Peyer's patch (tissue), 4 donors: ENCODE measurements at places on chromosomes 4 and X. TPM values are rescaled to one million over a fixed set of nuclear protein-coding genes. Genes with fewer than 3 reads are reported as not detected.

Gene MID1
- total RNA-seq, result 40.4 TPM

Gene GYPA
- total RNA-seq, result not detected

Gene ZNF711
- total RNA-seq, result 13.2 TPM

Gene TECRL
- not detected for total RNA-seq

Gene MAGEA9B
- not detected for total RNA-seq

Gene GPRASP2
- 1.7 TPM for total RNA-seq

Gene TMPRSS11F
- total RNA-seq, result not detected

Gene SPATA18
- 4.1 TPM for total RNA-seq

Gene UGT2B15
- total RNA-seq, result not detected

DNA sequence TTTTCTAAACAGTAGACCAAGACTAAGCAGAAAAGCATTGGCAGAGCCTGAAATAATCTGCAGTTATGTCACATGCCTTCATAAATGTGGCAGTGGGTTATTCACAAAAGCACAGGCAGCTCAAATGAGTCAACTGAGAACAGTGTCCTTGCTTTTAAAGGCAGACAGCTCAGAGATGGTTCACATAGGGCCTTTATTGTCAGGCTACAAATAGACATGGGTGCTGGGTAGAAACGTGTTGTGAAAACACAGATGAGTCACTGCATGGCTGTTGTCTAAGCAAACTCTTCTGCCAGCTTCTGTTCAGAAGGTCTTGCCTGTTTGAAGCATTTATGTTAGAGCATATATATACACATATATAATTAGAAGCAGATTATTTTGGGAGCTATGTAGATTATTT is 118.0 kb downstream of the SLC4A4 start:
- no peaks in the 10 kb centered on the region for H3K36me3 ChIP-seq
- no peak for DNase-seq
- H3K27ac ChIP-seq, result no peak overlapping the region
- H3K4me1 ChIP-seq, result no peaks in the 10 kb centered on the region
- no peak overlapping the region for H3K4me3 ChIP-seq
- H3K27me3 ChIP-seq, result no peaks in the 10 kb centered on the region

GRCh38 chrX:372856-373640 is 13.7 kb downstream of the PPP2R3B start:
- H3K27ac ChIP-seq, result no peak overlapping the region
- H3K4me3 ChIP-seq, result peak overlapping the region; percentile 27
- DNase-seq, result no peak
- H3K4me1 ChIP-seq, result peaks cover 13% of the 10 kb centered on the region

DNA sequence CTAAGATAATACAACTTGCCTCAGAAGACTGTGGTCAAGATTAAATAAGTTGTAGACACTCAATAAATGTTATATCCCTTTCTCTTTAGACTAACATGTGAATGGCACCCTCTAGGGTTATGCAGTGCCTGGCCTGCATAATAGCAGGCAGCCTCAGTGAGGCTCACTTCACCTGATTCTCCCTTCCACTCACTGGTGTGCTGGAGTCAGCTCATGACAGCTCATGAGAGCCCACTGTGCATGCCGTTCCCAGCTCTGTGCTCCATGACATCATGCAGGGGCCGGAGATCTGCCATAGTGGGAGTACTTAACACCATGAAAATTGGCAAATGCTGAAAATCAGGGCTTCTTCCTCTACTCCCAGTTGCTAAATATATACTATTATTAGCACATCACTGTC is 64.5 kb downstream of the TEC start:
- no peaks in the 10 kb centered on the region for H3K27me3 ChIP-seq
- no peaks in the 10 kb centered on the region for H3K4me1 ChIP-seq

DNA sequence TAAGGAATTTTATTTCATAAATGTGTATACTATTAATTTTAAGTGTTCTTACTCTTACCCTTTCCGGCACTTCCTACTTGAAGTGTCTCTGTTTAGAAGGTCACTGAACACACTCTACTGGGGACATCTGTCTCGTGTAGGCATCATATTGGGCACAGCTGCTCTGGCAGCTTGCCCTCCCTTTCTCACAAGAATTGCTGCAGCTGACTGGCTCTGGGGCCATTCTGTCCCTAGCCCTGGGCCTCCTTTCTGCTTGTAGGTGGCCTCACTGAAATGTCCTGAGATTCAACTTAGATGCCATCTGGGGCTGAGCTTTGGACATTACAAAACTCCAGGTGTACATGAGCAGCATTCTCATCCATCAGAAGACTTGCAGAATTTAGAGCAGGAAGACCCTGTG is 49.6 kb downstream of the SMAD1 start:
- H3K27me3 ChIP-seq, result no peaks in the 10 kb centered on the region
- no peaks in the 10 kb centered on the region for H3K36me3 ChIP-seq
- H3K4me3 ChIP-seq, result no peak overlapping the region
- no peak overlapping the region for H3K27ac ChIP-seq
- DNase-seq, result no peak

GRCh38 chrX:9832811-9833210 is 46.6 kb downstream of the SHROOM2 start:
- no peaks in the 10 kb centered on the region for H3K27me3 ChIP-seq
- DNase-seq, result no peak
- H3K36me3 ChIP-seq, result no peaks in the 10 kb centered on the region

- H3K4me3 ChIP-seq, result no peak overlapping the region
- H3K36me3 ChIP-seq, result no peaks in the 10 kb centered on the region
- no peak for DNase-seq
- H3K4me1 ChIP-seq, result no peaks in the 10 kb centered on the region
- H3K27ac ChIP-seq, result no peak overlapping the region
- no peaks in the 10 kb centered on the region for H3K27me3 ChIP-seq
Observed at GRCh38 chrX:22278375-22278774, 5.7 kb downstream of the CBLL2 start.

GRCh38 chr4:59094505-59094904 is 1984.3 kb upstream of the IGFBP7 start:
- H3K36me3 ChIP-seq, result no peaks in the 10 kb centered on the region
- no peaks in the 10 kb centered on the region for H3K27me3 ChIP-seq
- H3K4me1 ChIP-seq, result no peaks in the 10 kb centered on the region
- no peak overlapping the region for H3K27ac ChIP-seq
- DNase-seq, result no peak
- H3K4me3 ChIP-seq, result no peak overlapping the region

DNA sequence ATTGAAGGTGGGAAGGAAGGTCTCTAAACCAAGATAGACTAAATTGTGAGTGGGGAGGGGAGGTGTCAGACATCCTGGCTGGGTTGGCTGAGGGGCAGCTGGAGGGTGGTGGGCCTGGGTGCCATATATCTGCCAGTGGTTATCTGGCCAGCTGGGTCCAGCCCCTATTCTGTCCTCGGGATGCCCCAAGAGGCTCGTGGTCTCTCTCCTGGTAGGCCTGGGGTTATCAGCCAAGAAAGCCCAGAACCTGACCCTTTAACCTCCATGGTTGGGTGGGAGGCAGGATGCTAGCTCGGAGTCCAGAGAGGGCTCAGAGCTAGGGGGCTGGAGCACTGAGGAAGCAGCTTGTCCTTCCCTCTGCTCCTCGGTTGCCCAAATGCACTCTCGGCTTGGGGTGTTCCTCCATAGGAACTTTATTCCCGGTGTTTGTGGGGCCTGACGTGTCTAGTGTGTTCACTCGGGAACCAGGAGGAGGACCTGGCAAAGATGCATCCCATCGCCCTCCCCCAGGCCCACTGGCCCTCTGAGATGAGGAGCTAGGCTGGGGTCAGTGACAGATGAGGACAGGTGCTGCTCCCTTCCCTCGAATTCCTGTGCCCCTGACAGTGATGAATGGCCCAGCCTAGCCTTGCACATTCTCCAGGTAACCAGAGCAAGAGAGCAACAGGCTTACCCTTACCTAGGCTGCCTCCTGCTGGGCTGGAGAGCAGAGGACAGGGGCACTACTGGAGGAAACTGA is 5.2 kb upstream of the EFNB1 start:
- H3K4me1 ChIP-seq, result no peaks in the 10 kb centered on the region
- H3K27ac ChIP-seq, result no peak overlapping the region
- H3K27me3 ChIP-seq, result no peaks in the 10 kb centered on the region
- no peak overlapping the region for H3K4me3 ChIP-seq
- no peak for DNase-seq

GRCh38 chr4:28014469-28014868 is 1153.8 kb downstream of the STIM2 start:
- no peak overlapping the region for H3K27ac ChIP-seq
- no peaks in the 10 kb centered on the region for H3K27me3 ChIP-seq

- no peaks in the 10 kb centered on the region for H3K36me3 ChIP-seq
- H3K4me1 ChIP-seq, result no peaks in the 10 kb centered on the region
- no peak for DNase-seq
- no peaks in the 10 kb centered on the region for H3K27me3 ChIP-seq
Observed at GRCh38 chrX:3143043-3143799, 102.0 kb downstream of the ARSF start.

- no peak overlapping the region for H3K4me3 ChIP-seq
- DNase-seq, result no peak
- no peaks in the 10 kb centered on the region for H3K36me3 ChIP-seq
- H3K27ac ChIP-seq, result no peak overlapping the region
Observed at GRCh38 chr4:10180603-10180926, 64.0 kb upstream of the WDR1 start.

- no peaks in the 10 kb centered on the region for H3K4me1 ChIP-seq
- H3K27ac ChIP-seq, result no peak overlapping the region
- no peak overlapping the region for H3K4me3 ChIP-seq
- H3K27me3 ChIP-seq, result no peaks in the 10 kb centered on the region
- DNase-seq, result no peak
Observed at GRCh38 chr4:48067536-48067935, 51.0 kb downstream of the NIPAL1 start.

DNA sequence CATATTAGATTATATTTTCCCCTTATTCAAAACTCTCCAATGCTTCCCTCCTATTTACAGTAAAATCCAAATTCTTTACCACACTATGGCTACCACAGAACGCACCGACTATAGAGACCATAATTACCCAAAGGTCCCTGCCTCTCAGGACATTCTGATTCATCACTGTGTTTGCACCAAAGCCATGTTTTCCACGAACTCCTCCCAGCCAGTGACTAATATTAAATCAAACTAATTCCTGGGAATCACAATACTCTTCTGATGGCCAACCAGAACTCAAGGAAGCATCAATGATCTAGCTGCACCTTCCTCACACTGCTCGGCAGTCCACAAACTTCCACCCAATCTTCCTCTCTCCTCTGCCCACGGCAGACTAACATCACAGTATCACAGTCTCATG is 24.2 kb upstream of the EDNRA start:
- no peak overlapping the region for H3K27ac ChIP-seq
- H3K4me1 ChIP-seq, result no peaks in the 10 kb centered on the region
- no peak for DNase-seq
- no peaks in the 10 kb centered on the region for H3K27me3 ChIP-seq

- no peak overlapping the region for H3K27ac ChIP-seq
- H3K4me3 ChIP-seq, result no peak overlapping the region
- H3K36me3 ChIP-seq, result no peaks in the 10 kb centered on the region
- DNase-seq, result no peak
Observed at GRCh38 chr4:64713256-64713840, 304.1 kb upstream of the TECRL start.

GRCh38 chrX:53440101-53440500 is 5.9 kb upstream of the HSD17B10 start:
- H3K4me3 ChIP-seq, result no peak overlapping the region
- H3K36me3 ChIP-seq, result no peaks in the 10 kb centered on the region
- peak overlapping the region; percentile 82 for H3K27ac ChIP-seq
- no peaks in the 10 kb centered on the region for H3K4me1 ChIP-seq
- no peaks in the 10 kb centered on the region for H3K27me3 ChIP-seq
- DNase-seq, result no peak
